ENCODE measurements at places on chromosomes 1 and 21. TPM values are rescaled to one million over a fixed set of nuclear protein-coding genes. Genes with fewer than 3 reads are reported as not detected.

DNA sequence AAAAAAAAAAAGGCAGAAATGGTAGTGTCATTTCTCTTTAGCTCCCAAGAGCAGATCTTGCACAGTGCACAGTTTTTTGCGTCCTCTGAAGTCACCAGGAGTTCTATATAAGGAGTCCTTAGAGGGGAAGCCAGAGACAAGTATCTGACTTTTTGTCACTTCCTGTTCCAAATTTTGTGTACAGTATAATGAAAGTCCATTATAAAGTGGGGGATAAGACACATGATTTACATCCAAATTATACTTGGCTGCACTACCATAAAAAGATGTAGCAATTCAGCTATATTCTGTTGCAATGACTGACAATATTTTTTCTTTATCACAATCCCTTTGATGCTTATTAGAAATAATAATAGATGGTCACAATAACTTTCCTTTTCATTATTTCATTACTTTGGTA is 1276.9 kb upstream of the ADGRL2 start:
- no peaks in the 10 kb centered on the region for H3K36me3 ChIP-seq
- no peak for DNase-seq
- no peak overlapping the region for H3K27ac ChIP-seq
- no peak overlapping the region for H3K4me3 ChIP-seq

- peaks cover 54% of the 10 kb centered on the region for H3K4me1 ChIP-seq
- no peak for DNase-seq
- H3K4me3 ChIP-seq, result no peak overlapping the region
- no peaks in the 10 kb centered on the region for H3K27me3 ChIP-seq
These were observed 11.4 kb downstream of the SLC45A3 start for GRCh38 chr1:205668951-205669340.

- no peaks in the 10 kb centered on the region for H3K36me3 ChIP-seq
- H3K27ac ChIP-seq, result no peak overlapping the region
- no peaks in the 10 kb centered on the region for H3K4me1 ChIP-seq
These were observed 898.3 kb upstream of the B3GALT2 start for GRCh38 chr1:194084755-194085154.

GRCh38 chr1:155192346-155193274 is 15.1 kb downstream of the THBS3 start:
- H3K27me3 ChIP-seq, result no peaks in the 10 kb centered on the region
- peak overlapping the region; percentile 27 for H3K4me3 ChIP-seq
- H3K36me3 ChIP-seq, result no peaks in the 10 kb centered on the region
- H3K27ac ChIP-seq, result no peak overlapping the region
- peaks cover 30% of the 10 kb centered on the region for H3K4me1 ChIP-seq

DNA sequence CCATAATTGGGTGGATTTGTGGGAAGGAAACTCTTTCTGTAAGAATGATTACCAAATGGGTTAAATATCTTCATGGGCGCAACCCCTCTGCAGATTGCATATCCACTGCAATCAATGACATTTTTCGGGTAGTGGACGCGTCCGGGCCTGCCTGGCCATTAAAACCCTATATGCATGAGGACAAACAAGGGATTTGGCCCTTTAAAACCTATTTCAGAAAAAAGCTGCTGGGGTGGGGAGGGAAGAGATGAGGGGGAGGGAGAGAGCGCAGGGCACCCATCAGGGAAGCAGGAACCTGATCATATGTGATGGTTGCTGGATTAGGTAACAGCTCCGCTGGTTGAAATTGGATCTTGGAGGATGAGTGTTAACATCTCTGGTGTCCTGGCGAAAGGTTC is 228.8 kb downstream of the PBX1 start:
- DNase-seq, result no peak
- H3K4me1 ChIP-seq, result peaks cover 6% of the 10 kb centered on the region
- H3K36me3 ChIP-seq, result no peaks in the 10 kb centered on the region
- no peak overlapping the region for H3K4me3 ChIP-seq
- no peak overlapping the region for H3K27ac ChIP-seq

DNA sequence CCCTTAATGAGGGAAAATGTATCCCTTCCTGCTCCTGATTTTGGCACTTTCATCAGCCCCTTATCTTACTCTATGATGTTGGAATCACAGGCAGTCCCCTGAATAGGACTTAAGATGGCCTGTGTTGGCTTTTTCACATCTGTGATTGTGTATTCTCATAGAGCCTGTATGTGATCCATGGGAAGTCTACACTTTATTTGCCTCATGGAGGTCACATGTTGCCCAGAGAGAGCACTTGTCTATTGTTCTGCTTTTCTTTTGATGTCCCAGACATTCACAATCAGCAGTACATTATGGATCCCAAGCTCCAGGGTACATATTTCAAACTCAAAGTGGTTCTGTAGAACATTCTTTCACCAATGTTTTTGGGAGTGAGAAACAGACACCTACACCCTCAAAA is 885.2 kb upstream of the ADGRL2 start:
- H3K4me1 ChIP-seq, result no peaks in the 10 kb centered on the region
- no peaks in the 10 kb centered on the region for H3K27me3 ChIP-seq
- no peak overlapping the region for H3K27ac ChIP-seq
- no peaks in the 10 kb centered on the region for H3K36me3 ChIP-seq

GRCh38 chr1:111920221-111921024 is 69.0 kb downstream of the KCND3 start:
- H3K27me3 ChIP-seq, result no peaks in the 10 kb centered on the region
- H3K4me1 ChIP-seq, result no peaks in the 10 kb centered on the region
- H3K36me3 ChIP-seq, result no peaks in the 10 kb centered on the region
- DNase-seq, result no peak
- no peak overlapping the region for H3K27ac ChIP-seq
- H3K4me3 ChIP-seq, result no peak overlapping the region

DNA sequence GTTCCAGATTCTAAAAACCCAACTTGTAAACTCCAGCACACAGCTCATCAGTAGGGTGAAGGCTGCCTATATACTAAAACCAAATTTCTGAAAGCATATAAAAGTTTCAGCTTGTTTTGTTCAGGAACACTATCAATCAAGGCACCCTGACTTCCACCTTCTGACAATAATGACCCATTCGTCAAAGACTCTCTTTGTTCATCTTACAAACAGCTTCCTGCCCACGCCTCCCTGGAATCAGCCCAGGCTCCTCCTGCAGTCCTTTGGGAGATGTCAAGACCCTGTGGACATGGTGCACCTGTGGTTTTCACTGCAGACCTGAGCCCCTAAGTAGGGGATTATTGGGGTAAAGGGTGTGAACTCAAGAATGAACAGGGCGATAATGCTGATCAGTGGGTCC is 178.9 kb upstream of the CAMK1G start:
- H3K36me3 ChIP-seq, result no peaks in the 10 kb centered on the region
- H3K27me3 ChIP-seq, result no peaks in the 10 kb centered on the region
- H3K27ac ChIP-seq, result no peak overlapping the region
- H3K4me1 ChIP-seq, result no peaks in the 10 kb centered on the region

DNA sequence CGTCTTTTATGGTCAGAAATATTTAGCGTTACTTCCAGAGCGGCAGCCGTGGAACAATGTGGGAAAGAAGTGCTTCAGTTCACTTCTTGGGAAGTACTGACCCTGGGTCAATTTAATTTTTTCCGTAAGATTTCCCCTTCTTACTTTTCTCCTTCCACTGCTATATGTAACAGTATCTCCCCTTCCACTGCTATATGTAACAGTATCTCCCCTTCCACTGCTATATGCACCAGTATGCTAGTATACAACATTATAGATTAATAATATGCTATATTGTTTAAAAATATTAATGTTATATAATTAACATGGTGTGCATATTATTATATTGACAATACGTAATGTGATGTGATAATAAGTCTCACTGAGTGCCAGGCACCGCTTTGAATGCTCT is 69.7 kb upstream of the ERG start:
- H3K27ac ChIP-seq, result no peak overlapping the region
- no peak overlapping the region for H3K4me3 ChIP-seq
- no peaks in the 10 kb centered on the region for H3K27me3 ChIP-seq
- DNase-seq, result no peak
- H3K4me1 ChIP-seq, result no peaks in the 10 kb centered on the region

DNA sequence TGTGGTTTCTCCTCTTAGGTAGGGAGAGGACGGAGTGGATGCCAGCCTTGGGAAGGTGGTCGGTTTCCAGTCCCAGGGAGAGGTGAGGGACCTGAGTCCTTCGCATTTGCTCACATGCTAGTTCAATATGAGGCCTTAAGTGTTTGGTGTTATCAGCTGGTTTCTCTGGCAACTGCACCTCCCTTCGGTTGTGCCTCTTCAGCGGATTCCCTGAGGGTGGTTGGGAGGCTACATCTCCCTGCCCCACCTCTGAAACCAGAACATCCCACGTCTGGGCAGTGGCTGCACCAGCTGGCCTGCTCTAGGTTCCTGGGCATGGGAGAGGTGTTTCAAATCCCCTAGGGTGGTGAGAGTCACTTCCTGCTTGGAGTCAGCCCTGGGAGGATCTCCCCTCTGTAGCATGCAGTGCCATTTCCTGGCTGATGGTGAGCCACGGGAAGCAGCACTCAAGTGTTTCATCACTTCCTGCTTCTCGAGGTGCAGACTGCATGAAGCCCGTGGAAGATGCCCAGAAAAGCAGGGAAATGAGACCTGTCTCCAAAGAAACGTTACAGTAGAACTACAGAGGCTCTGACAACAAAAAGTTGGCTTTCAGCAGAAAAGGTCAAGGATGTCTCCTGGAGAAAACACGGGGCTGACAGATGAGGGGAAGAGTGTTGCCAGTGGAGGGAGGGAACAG is 4.5 kb downstream of the TMEM125 start:
- peaks cover 21% of the 10 kb centered on the region for H3K4me1 ChIP-seq
- peak overlapping the region; percentile 18 for H3K27ac ChIP-seq
- no peak overlapping the region for H3K4me3 ChIP-seq
- DNase-seq, result peak; percentile 57

DNA sequence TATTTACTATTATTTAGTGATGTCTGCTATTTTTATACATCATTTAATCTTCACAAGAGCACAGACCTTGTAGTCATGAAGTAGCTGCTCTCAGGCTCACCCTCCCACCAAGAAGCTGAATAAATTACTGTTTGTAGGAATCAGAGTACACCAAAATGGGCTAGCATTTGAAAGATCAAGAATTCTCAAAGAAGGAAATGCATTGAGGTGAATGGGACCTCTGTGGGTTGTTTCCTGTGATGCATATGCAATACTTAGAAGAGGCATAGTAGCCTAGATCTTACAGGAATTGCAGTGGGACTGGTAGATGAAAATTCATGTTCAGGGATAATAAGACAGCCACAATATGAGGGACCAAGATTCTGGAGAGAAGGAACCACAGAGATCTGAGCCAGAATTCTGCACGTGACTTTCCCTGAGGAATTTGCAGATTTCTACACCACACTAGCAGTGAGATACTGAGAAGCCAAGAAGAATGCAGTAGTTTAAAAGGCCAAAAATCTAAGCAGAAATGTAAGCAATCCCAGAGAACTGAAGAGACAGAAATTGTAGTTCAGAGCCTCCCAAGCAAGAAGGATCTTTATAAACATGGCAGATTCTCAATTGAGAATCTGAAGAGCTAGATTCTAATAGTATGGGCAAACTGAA is 307.0 kb downstream of the ST6GALNAC3 start:
- no peak overlapping the region for H3K4me3 ChIP-seq
- no peaks in the 10 kb centered on the region for H3K36me3 ChIP-seq
- H3K27me3 ChIP-seq, result no peaks in the 10 kb centered on the region
- DNase-seq, result no peak
- no peak overlapping the region for H3K27ac ChIP-seq

DNA sequence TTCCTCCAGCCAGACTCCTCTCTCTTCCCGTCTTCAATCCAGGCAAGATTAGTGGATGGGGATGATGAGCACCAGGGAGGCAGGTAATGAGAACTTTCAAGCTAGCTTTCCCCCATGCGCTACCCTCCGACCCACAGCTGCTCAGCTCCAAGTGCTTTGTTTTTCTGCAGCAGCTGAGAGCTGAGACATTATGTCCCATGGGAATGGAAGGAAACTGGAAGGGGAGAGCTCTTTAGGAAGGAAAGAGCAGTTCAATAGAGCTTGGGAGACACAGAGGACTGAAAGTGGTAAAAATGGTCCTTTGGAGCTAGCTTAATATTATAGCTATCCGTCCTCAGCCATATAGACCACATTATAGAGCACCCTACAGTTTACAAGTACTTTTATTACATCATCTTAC is 39.8 kb downstream of the RAB3B start:
- H3K27ac ChIP-seq, result no peak overlapping the region
- H3K36me3 ChIP-seq, result no peaks in the 10 kb centered on the region
- no peaks in the 10 kb centered on the region for H3K27me3 ChIP-seq
- H3K4me1 ChIP-seq, result no peaks in the 10 kb centered on the region

DNA sequence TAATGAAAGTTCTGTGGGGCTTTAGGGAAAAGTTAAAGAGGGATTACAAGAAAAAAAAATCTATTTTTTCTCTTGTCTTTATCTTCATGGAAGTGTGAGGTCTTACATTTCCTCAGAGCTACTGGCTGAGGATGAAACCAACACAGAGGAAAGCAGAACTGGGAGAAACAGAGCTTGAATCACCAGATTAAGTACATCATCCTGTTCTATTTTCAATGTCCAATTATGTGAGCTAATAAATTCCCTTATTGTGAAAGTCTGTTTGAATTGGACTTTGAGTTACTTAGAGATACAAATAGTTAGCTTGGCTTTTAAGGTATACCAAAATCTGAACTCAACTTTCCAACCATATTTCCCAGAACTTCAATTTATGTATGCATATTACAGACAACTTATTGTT is 69.2 kb downstream of the LPGAT1 start:
- no peaks in the 10 kb centered on the region for H3K4me1 ChIP-seq
- no peak overlapping the region for H3K4me3 ChIP-seq
- H3K27ac ChIP-seq, result no peak overlapping the region
- no peaks in the 10 kb centered on the region for H3K27me3 ChIP-seq
- peaks cover 24% of the 10 kb centered on the region for H3K36me3 ChIP-seq

DNA sequence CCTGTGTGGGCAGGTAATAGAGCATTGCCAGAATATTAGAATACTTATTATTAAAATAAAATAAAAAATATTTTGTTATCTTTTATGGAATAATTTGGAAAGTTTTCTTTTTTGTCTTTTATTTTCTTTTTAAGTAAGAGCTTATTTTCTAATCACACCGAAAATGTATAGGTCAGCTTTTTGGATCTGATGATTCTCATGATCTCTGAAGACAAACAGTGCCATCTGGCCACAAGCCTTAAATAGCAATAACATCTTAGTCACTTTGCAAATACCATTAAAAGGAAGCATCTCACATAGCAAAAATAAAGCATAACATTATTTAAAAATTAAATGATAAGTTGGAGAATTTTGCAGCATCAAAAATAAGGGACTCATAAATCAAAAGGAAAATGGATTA is 213.8 kb downstream of the PLA2G4A start:
- H3K4me1 ChIP-seq, result no peaks in the 10 kb centered on the region
- H3K4me3 ChIP-seq, result no peak overlapping the region
- no peaks in the 10 kb centered on the region for H3K36me3 ChIP-seq

ACTA1 gene
- total RNA-seq, result not detected

OR6K3 gene
- 1.7 TPM for total RNA-seq

Measured in natural killer cell (primary cell).